Transverse colon (tissue), 4 donors: ENCODE measurements at places on chromosomes 5 and 9.

GRCh38 chr9:74765481-74765971 lies 122.2 kb downstream of the TRPM6 start:
- no peak for DNase-seq

GRCh38 chr9:129414377-129414992 lies 206.4 kb downstream of the C9orf50 start:
- DNase-seq = peak; percentile 45

DNA sequence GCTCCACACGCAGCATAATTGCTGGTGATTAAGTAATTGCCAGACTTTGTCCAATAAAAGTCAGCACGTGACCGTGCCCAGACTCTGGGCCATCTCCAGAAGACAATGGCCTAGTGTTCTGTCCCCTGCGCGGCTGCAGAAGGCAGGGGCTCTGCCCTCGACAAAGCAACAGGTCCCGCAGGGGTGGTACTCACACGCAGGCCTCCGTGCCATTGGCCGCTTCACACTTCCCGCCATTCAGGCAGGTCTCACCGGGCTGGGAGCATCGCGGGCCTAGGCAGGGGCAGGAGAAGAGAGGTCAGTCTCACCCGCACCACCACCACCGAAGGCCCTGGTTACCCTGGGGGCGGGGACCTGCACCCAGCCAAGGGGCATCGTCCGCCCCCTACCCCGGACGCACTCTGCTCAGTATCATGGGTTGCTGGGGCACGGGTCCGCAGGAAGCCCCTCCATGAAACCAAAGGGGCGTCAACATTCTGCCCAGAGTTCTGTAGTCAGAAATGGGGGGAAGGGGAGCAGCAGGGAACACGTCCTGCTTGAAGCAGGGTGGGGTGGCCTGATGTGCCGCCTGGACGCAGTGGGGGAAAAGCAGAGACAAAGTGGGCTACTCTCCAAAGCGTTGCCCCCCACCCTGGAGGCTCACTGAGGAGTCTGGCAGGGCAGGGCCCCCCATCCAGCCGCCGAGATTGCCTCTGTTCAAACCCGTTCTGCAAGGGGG lies 1.9 kb downstream of the NOTCH1 start:
- DNase-seq = peak; percentile 86

- DNase-seq = peak; percentile 97
Measured at GRCh38 chr9:128066713-128067644, at the start of gene NAIF1. TSS of gene NAIF1 (minus strand) at chr9:128067320. CDS start at chr9:128067101, 219 bp downstream.

- DNase-seq = peak; percentile 47
Measured at GRCh38 chr9:129458663-129459546, 162.0 kb downstream of the C9orf50 start.
